Naive thymus-derived CD4-positive, alpha-beta T cell (primary cell): ENCODE measurements at places on chromosomes 3 and 15. TPM values are rescaled to one million over a fixed set of nuclear protein-coding genes. Genes with fewer than 3 reads are reported as not detected.

DNA sequence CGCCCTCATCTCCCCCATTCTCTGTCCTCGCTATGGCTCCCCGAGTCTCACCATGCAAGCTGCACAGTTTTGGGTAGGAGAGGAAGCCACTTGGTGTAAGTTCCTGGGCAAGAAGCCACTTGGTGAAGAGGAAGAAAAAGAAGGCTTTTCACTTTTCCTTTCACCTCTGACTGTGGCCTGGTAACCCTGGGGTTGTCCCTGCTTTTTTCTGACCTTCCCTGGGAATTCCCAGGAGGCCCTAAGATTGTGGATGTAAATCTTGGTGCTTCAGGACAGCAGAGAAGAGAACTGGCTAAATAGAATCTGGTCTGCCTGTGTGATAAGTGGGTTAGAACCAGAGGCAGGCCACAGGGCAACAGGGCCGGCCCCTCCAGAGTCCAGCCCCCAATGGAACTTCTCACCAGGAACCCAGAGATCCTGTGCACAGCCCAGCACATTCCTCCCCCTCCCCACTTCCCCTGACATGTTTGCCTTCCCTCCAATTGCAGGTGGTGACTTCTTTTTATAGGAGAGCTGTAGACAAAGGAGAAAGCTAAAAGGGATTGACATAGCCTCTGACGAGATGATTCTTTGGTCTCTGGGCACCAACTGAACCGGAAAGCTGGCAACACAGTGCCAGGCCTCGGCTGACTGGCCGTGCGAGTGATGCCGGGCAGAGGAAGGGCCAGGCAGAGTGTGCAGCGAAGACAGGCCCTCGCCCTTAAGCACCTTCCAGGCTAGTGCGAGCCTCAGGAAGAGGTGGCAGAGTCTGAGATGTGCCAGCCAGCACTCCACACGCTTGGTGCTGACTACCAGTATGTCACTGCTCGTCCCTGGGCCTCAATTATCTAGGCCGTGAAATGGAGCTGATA is 19.4 kb upstream of the SKOR1 start:
- no peak for DNase-seq

The GFM1 gene
- total RNA-seq: 40.0 TPM

The AHSG gene
- total RNA-seq: not detected in 2 replicates

The PCLAF gene
- total RNA-seq: 1.3 TPM

GRCh38 chr3:25775936-25776335 is 7.3 kb downstream of the NGLY1 start:
- no peak for DNase-seq

The GOLGA8S gene
- total RNA-seq: 0.41 and 0.44 TPM in 2 replicates

The FOXL2NB gene
- total RNA-seq: not detected

The SIDT1 gene
- 58.5 TPM for total RNA-seq
